B cell (primary cell): ENCODE measurements at places on chromosomes 3 and 15.

DNA sequence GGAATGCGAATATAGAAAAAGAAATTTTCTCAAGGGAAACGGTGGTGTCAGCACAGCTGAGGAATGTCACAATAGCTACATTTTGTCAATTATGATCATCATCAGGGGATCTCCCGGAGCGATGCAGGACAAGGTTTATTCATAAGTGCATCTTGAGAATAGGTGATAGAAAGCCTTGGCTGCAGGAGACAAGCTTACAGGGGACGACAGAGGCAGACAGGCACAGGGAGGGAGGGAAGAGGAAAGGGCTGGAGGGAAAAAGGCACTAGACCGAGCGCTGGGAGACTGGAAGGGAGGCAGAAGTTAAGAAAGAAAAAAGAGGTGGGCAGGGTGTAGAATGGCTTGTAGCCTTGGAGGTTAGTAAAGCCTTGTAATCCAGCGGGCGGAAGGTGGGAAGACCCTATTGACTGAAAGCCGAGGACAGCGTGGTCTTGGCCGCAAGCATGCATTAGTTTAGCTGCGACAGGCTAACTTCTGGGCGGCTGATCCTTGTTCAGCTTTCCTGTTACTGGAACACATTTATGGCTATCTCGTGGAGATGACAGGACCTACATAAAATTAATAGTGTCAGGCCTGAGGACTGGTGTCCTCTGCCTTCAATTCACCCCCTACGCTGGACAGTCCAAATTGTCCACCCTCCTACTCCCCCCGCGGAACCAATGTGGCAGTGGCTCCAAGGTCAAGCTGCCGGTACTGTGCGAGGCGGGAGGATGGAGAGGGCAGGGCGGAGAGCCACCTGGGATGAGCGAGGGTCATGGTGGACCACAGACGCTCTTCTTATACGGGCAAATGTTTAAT is 1.4 kb upstream of the NECTIN3 start:
- no peak for DNase-seq

DNA sequence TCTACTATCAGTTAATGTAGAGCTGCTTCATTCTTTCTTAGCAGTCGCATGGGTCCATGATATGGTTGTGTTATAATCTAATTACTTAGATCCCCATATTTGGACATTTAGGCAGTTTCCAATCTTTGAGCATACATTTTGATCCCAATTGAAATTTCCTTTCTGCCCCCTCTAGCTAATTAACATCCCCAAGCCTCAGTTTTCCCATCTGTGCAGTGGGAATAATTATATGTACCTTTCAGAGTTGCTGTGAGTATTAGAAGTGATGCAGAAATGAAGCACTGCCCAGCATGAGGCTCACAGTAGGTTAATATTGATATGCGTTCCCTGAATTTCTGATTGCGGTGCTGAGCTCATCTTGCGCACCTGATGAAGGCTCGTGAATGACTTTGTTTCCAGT is 21.8 kb downstream of the SPSB4 start:
- no peak for DNase-seq

- peak; percentile 25 for DNase-seq
Measured at GRCh38 chr3:184601576-184602371, 40.2 kb downstream of the EPHB3 start.

- no peak for DNase-seq
Measured at GRCh38 chr3:175940881-175941280, 1081.7 kb downstream of the NAALADL2 start.

GRCh38 chr3:65078748-65079147 is 390.9 kb upstream of the ADAMTS9 start:
- no peak for DNase-seq

DNA sequence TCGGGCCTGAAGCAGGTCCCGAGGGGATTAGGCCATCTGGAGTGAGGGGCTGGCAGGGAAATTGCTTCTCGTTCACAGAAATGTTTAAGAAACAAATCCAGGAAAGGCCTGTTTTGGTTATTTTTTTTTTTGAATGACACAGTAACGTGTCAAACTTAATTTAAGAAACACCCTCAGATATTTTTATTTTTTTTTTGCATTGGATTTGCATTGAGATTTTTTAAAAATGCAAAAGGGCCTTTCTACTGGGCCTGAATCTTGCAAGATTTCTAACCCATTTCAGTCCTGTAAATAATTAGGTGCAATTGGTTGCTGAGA is 25.0 kb upstream of the KLF13 start:
- DNase-seq: no peak

- DNase-seq: no peak
Measured at GRCh38 chr3:29696311-29696710, 415.4 kb downstream of the RBMS3 start.

- peak; percentile 50 for DNase-seq
Measured at GRCh38 chr15:67101911-67102598, 36.7 kb downstream of the SMAD3 start.

DNA sequence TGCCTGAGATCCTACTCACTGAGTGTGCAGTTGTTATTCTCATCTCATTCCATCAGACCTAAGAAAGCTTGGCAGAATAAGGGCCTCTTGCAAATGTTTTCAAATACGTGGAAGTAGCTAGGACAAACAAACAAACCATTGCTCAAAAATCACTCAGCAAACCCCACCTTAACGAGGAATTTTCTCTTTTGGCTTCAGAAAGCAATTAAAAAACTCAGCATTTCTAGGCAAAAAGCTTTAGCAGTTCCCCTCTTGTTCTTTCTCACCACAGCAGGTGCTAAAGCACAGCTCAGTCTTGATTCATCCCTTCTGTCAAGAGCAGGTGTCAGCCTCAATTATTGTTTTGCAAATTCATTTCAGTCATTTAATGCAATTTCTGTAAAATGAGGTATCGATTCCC is 58.6 kb upstream of the NUDT16 start:
- DNase-seq: no peak
